ENCODE measurements at places on chromosomes 1 and 21.

GRCh38 chr1:222090103-222090502, 348.2 kb upstream of the DUSP10 start:
- DNase-seq = no peak

DNA sequence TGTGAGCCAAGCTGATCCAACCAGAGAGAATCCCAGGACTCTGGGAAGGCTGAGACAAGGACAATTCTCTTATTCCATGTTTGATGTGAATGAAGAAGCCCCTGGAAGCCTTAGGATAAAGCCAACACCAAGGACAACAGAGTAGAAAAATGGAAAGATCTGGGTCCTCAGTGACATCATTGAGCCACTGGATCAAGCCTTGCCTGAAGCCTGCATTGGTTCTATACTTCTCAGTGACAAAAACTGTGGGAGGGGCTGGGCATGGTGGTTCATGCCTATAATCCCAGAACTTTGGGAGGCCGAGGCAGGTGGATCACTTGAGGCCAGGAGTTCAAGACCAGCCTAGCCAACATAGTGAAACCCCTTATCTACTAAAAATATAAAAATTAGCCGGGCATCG, 15.6 kb downstream of the ARHGEF19 start:
- no peak for DNase-seq

DNA sequence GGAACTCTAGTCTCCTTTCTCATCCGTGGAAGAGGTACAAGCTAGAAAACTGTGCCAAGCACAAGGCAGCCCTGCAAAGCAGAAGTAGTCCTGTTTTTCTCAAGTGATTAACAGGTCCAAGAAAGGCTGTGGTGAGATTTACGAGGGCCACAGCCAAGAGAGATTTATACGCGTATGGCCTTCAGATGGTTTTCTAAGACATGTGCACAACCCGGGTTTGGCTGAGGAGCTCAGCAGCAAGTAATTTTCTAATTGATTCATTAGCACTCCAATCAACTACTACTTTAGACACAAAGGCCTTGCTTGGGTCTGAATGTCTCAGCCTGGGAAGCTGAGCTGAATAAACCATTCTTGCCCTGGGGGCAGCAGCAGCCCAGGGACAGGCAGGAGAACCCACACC, 55.8 kb downstream of the SSBP3 start:
- DNase-seq = no peak

DNA sequence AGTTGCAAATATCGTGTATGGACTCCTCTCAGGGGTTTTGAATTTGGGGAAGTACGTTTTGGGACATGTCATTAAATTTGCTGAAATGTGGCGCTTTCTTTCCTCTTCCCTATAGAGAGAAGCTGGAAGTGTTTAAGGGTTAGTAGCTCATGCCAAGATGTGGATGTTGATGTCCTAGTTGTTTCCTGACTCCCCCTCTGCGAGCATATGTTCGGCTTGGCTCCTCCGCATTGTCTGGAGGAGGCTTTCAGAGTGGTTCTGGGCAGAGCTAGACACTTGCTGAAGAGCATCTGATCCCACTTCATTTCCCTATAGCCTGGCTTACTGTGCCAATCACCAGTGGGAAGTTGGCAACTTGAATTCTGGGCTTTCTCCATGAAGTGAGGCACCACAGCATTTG, 347.4 kb upstream of the B3GALT2 start:
- DNase-seq = no peak

DNA sequence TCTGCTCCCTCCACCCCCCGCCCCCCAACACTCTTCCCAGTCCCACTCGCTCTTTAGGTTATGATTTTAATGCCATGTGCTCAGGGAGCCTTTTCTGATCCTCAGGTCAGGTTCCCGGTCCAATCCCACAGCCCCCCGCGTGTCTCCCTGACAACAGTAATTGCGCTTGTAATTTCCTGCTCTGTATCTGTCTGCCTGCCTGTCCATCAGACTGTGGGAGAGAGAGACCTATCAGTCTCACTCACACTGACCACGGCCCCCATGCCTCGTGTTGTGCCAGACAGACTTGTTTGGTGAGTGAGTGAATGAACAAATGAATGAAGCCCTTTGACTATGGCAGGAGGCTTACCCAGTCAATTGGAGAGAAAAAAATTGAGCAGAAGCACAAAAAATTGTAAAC, 50.8 kb upstream of the ECE1 start:
- no peak for DNase-seq

GRCh38 chr1:27438621-27439061, 46.2 kb downstream of the GPR3 start:
- no peak for DNase-seq

DNA sequence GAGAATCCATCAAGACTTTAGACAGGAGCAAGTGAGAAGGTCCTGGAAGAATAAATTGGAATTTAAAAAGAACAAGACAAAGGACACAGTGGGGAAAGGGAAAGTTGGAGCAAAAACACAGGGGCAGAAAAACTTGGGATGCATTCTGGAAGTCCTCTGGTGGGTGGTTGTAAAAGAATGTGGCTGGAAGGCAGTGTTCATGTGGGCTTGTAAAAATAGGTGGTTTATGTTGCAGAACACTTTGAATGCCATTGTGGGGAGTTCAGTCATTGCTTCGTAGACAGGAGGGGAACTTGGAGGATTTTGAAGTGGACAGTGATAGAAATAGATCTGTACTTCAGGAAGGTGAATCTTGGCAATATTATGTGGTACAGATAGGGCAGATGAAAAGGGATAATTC, 15.2 kb downstream of the KIF1B start:
- no peak for DNase-seq

DNA sequence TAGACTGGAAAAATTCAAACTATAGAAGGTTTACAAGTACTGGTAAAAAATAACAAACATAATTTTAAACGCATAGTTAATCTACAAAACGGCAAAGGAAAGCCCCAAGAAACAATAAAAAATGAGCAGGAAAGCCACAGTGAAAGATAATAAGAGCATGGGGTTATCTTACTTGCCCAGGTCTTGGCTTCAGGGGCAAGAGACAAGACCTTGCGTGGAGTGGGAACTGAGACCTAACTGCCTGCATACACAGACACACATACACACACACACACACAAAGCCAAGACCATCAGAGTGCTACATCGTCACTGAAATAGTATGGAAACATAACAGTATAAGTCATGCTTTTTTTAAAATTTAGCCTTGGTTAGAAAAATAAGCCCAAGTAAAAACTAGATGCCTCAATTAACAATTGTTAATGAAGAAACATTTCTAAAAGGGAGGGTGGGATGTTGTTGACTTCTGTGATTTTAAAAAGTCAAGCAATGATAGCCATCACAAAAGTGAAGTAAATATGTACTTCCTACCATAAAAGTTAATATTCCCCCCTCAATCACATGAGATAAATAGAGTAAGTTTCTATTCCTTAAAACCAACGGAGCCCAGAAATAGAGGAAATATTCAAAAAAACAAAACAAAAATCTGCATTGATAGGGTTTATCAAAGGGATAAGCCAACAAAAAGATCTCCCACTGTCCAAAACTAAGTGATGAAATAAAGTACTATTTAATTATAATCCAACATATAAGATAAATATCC, 29.4 kb upstream of the CRP start:
- DNase-seq = no peak

DNA sequence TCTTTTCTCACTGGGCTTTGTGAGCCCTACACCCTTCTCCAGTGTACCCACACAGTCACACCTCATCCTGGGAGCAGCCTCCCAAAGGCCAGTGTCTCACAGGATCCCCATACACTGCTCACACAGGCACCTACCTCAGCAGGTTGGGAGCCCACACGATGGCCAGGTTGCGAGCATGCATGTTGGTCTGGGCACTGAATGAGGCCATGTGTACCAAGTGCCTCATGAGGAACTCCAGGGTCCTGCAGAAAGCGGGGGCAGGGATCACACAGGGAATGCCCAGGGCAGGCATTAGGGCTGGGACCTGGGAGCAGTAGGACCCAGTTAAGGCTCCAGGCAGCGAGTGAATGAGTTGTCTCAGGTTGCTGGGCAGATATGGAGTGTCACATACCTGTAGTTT, 8.5 kb upstream of the USF1 start:
- no peak for DNase-seq

DNA sequence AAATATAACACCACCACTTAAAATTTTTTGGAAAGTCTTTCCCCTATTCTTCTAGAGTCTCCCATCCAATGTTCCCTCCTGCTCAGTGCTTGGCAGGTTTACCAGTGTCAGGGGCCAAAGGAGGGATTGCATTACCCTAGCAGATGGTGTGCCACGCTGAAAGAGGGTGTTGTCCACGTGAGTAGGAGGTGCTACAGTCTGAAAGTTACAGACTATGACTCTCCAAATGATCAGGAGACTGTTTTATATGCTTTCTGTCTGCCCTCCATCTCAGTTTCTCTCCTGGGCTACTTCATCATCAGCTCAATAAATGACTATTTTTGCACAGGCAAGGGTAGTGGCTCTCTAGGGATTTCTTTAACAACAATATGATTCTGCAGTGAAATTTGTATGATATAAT, 31.3 kb upstream of the ANGPTL7 start:
- DNase-seq = no peak

DNA sequence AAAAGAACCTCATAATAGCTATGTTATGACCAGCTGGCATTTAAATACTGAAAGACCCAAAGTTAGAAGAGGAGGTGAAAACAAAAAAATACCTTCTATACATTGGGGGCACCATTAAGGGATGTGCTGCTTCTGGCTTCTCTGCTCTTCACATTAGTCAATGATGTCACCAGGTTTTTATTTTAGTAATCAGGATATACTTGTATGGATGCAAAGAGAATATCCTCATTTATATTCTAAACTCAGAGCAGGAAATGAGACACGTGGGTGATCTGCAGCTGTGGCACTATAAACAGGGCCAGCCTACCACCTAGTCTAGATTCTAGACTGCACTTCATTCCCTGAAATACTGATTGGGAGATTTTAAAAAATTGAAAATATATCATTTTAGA, 51.2 kb downstream of the WLS start:
- no peak for DNase-seq

GRCh38 chr1:25744140-25744581, 55.8 kb upstream of the SELENON start:
- DNase-seq = no peak

- DNase-seq = no peak
Observed at GRCh38 chr1:22117851-22118250, 25.0 kb downstream of the WNT4 start.

DNA sequence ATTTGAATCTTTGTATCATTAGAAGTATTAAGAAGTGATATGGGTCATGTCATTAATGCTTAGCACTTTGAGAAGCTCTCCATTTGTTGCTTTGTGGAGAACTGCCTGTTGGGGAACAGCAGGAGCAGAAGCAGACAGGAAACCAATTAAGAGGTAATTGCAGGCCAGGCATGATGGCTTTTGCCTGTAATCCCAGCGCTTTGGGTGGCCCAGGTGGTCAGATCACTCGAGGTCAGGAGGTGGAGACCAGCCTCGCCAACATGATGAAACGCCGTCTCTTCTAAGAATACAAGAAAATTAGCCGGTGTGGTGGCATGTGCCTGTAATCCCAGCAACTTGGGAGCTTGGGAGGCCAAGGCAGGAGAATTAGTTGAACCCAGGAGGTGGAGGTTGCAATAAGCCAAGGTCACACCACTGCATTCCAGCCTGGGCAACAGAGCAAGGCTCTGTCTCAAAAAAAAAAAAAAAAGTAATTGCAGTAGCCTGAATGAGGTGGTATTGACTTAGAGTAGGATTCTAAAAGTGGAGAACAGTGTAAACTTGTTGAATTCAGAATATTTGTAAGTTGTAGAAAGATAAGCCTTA, 57.8 kb upstream of the FASLG start:
- no peak for DNase-seq

DNA sequence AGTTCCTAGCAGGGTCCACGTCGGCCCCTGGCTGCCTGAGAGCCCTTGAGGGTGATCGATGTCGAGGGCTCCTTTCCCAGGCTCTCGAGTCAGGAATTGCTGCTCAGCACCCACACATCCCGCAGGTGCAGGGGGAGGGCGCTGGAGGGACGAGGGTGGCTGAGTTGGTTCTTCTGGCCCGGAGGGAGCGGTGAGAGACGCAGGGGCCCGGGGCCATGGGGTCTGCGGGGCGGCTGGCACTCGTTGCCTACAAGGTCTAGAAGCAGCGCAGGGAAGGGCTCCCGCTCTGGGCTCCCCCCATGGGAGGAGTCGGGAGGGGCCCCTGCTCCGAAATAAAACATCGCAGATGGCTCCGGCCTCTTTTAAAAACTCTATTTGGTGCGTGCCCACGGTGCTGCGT, 18.2 kb downstream of the PANK4 start:
- no peak for DNase-seq

- DNase-seq = no peak
Observed at GRCh38 chr1:213984387-213985208, 3.2 kb upstream of the PROX1 start.

DNA sequence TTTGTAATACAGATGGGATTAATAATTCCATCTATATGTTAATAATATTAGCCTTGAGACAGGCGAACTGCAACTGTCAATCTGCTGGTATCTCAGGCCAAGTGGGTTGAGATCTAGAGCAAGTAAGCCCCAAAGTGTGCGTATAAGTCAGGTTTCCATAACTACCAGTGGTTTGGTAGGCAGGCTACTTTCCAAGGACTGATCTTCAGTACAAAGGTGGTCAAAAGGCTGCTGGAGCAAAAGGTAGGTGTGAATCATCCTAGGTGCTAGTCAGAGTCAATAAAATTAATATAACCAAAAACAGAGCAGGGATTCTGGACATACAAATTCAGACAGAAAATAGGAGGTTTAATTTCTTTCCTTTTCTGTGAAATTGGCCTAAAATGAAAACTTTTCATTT, 328.0 kb downstream of the TGFB2 start:
- no peak for DNase-seq

GRCh38 chr1:198622001-198622400, 16.8 kb upstream of the PTPRC start:
- DNase-seq = no peak

- no peak for DNase-seq
Observed at GRCh38 chr1:48493041-48493440, 21.0 kb upstream of the SPATA6 start.

DNA sequence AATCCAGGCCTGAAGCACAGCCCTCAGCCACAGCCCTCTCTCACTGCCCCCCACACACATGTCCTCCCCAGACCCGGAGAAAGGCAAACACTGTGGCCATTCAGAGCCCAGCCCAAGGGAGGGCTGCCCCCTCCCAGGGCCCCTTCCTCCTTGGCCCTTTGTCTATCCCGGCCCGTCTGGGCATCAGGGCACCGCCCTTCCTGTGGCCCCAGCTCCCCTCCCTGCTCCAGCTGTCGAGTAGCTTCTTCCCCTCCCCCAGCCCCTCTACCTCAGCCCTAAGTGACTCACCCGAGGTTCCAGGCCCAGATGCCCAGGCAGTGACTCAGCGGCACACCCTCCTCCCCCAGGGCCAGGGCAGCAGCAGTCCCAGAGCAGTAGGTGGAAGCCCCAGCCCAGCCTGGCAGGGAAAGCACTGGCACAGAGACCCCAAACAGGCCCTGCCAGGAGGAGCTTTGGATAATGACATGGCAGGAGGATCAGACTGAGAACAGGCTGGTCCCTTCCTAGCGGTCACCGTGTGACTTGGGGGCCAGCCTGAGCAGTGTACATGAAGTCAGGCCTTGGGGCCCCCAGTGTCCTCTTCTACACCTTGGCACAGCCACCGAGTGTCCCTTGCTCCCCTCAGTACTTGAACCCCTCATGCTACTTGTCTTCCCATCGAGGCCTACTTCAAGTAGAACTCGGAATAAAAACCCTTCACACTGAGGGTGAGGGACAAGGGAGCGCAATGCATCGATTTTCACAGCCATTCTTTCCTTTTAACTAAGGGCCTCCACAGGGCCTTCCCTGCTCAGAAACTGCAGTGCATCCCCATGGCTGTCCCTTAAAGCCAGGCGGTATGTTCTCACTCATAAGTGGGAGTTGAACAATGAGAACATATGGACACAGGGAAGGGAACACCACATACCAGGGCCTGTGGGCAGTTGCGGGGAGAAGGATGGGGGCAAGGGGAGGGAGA, 1.0 kb upstream of the S100A2 start:
- DNase-seq = peak; percentile 61
